ENCODE measurements at places on chromosomes 5 and 9. TPM values are rescaled to one million over a fixed set of nuclear protein-coding genes. Genes with fewer than 3 reads are reported as not detected.

- H3K36me3 ChIP-seq: no peaks in the 10 kb centered on the region
- no peaks in the 10 kb centered on the region for H3K27me3 ChIP-seq
- no peak overlapping the region for H3K4me3 ChIP-seq
- H3K27ac ChIP-seq: no peak overlapping the region
- DNase-seq: no peak
Measured at GRCh38 chr5:61228229-61228628, 66.0 kb upstream of the SMIM15 start.

GRCh38 chr5:53262348-53262970 is 152.9 kb upstream of the MOCS2 start:
- no peak for DNase-seq
- H3K36me3 ChIP-seq: no peaks in the 10 kb centered on the region
- no peaks in the 10 kb centered on the region for H3K4me1 ChIP-seq
- no peak overlapping the region for H3K4me3 ChIP-seq
- no peaks in the 10 kb centered on the region for H3K27me3 ChIP-seq

GRCh38 chr5:52693280-52693679 is 94.4 kb upstream of the ITGA1 start:
- peak; percentile 58 for DNase-seq
- no peaks in the 10 kb centered on the region for H3K4me1 ChIP-seq
- no peak overlapping the region for H3K27ac ChIP-seq
- H3K27me3 ChIP-seq: no peaks in the 10 kb centered on the region
- H3K4me3 ChIP-seq: no peak overlapping the region
- no peaks in the 10 kb centered on the region for H3K36me3 ChIP-seq

GRCh38 chr9:100066539-100066938 is 32.3 kb downstream of the ERP44 start:
- no peak overlapping the region for H3K4me3 ChIP-seq
- H3K36me3 ChIP-seq: no peaks in the 10 kb centered on the region
- DNase-seq: no peak
- H3K27ac ChIP-seq: no peak overlapping the region
- no peaks in the 10 kb centered on the region for H3K27me3 ChIP-seq

- DNase-seq: no peak
- H3K4me3 ChIP-seq: no peak overlapping the region
- H3K27ac ChIP-seq: no peak overlapping the region
- no peaks in the 10 kb centered on the region for H3K36me3 ChIP-seq
- H3K4me1 ChIP-seq: peaks cover 7% of the 10 kb centered on the region
Measured at GRCh38 chr9:109120204-109120789, 550 bp upstream of the TMEM245 start.

OR13C2 gene
- total RNA-seq: not detected

Data from right lobe of liver (tissue), 6 donors.